A549 treated with AZD2906 at 1 μM for 4 hours (cell line): ENCODE measurements at places on chromosomes 1 and 21. TPM values are rescaled to one million over a fixed set of nuclear protein-coding genes. Genes with fewer than 3 reads are reported as not detected.

The ATP1A2 gene
- total RNA-seq: 0.08 to 0.19 TPM (median 0.15 TPM) in 5 replicates

The CFHR1 gene
- total RNA-seq: 0.09 to 0.24 TPM (median 0.17 TPM) in 4 of 5 replicates, not detected in the other

The SPTA1 gene
- total RNA-seq: not detected in 5 replicates

The AMPD1 gene
- total RNA-seq: not detected in 5 replicates

The WDR26 gene
- 30.6 to 37.2 TPM (median 34.0 TPM) in 5 replicates for total RNA-seq

The HSD3B1 gene
- 0.03 TPM in 1 of 5 replicates, not detected in the others for total RNA-seq

The TOE1 gene
- total RNA-seq: 10.8 to 13.4 TPM (median 12.5 TPM) in 5 replicates

The CACYBP gene
- total RNA-seq: 147 to 203 TPM (median 154 TPM) in 5 replicates

The AMY1B gene
- not detected in 5 replicates for total RNA-seq

The CD164L2 gene
- total RNA-seq: not detected in 5 replicates

The CD84 gene
- total RNA-seq: not detected in 5 replicates

The LYPD8 gene
- total RNA-seq: 0.07 to 0.22 TPM (median 0.10 TPM) in 5 replicates

The TBX19 gene
- total RNA-seq: 0.54 to 0.73 TPM (median 0.66 TPM) in 5 replicates

The CELA3A gene
- total RNA-seq: not detected in 5 replicates

The EXO1 gene
- 18.9 to 30.5 TPM (median 21.0 TPM) in 5 replicates for total RNA-seq

The RAP1A gene
- total RNA-seq: 28.7 to 37.1 TPM (median 33.7 TPM) in 5 replicates

The FCRLB gene
- 1.0 to 1.8 TPM (median 1.7 TPM) in 5 replicates for total RNA-seq

The USP16 gene
- 19.7 to 26.6 TPM (median 20.0 TPM) in 5 replicates for total RNA-seq

The CHODL gene
- total RNA-seq: not detected in 5 replicates

The BATF3 gene
- 21.4 to 35.2 TPM (median 33.9 TPM) in 5 replicates for total RNA-seq

The TMEM81 gene
- total RNA-seq: 1.3 to 2.3 TPM (median 2.0 TPM) in 5 replicates

The OR2T29 gene
- total RNA-seq: not detected in 5 replicates

The POU3F1 gene
- total RNA-seq: 0.03 to 0.06 TPM in 2 of 5 replicates, not detected in the others

The BCL2L15 gene
- 0.24 to 0.96 TPM (median 0.73 TPM) in 5 replicates for total RNA-seq

The FAM3B gene
- not detected in 5 replicates for total RNA-seq

The MYOM3 gene
- 6.2 to 7.2 TPM (median 7.0 TPM) in 5 replicates for total RNA-seq

The C1QB gene
- total RNA-seq: not detected in 5 replicates

The GALNT2 gene
- 146 to 156 TPM (median 151 TPM) in 5 replicates for total RNA-seq

The PROK1 gene
- total RNA-seq: not detected in 5 replicates

The MAP3K7CL gene
- 1.2 to 2.5 TPM (median 1.9 TPM) in 5 replicates for total RNA-seq

The CLDN19 gene
- total RNA-seq: not detected in 5 replicates

The LCE1B gene
- 0.06 to 0.10 TPM (median 0.08 TPM) in 3 of 5 replicates, not detected in the others for total RNA-seq

The OPTC gene
- total RNA-seq: not detected in 5 replicates

The XCL1 gene
- not detected in 5 replicates for total RNA-seq

The ZSWIM5 gene
- total RNA-seq: 0.50 to 0.79 TPM (median 0.60 TPM) in 5 replicates

The PTGFRN gene
- total RNA-seq: 10.8 to 15.9 TPM (median 13.3 TPM) in 5 replicates

The SYT14 gene
- total RNA-seq: 0.03 to 0.09 TPM (median 0.07 TPM) in 5 replicates

The SLC2A5 gene
- 0.29 to 0.77 TPM (median 0.67 TPM) in 5 replicates for total RNA-seq

The LRIG2 gene
- total RNA-seq: 2.7 to 3.7 TPM (median 3.5 TPM) in 5 replicates
